ENCODE measurements at places on chromosomes 7 and 10.

DNA sequence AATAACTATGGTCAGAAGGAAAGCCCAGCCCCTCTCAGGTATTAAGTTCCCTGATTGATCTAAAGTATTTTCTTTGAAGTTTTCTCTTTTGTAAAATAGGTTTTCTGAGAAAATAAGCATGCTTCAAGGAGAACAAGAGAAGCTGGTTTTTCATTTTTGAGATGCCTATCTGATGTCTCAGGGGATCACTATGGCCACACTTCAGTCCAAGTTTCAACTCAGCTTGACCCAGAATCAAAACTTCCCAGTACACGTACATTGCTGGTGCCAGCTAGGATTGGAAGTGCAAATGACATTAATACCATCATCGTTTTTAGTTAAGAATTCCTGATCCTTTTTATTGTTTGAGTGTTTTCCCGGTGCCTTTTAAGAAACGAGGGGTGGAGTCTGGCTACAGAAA, 7.2 kb downstream of the ITIH5 start:
- no peak for DNase-seq

DNA sequence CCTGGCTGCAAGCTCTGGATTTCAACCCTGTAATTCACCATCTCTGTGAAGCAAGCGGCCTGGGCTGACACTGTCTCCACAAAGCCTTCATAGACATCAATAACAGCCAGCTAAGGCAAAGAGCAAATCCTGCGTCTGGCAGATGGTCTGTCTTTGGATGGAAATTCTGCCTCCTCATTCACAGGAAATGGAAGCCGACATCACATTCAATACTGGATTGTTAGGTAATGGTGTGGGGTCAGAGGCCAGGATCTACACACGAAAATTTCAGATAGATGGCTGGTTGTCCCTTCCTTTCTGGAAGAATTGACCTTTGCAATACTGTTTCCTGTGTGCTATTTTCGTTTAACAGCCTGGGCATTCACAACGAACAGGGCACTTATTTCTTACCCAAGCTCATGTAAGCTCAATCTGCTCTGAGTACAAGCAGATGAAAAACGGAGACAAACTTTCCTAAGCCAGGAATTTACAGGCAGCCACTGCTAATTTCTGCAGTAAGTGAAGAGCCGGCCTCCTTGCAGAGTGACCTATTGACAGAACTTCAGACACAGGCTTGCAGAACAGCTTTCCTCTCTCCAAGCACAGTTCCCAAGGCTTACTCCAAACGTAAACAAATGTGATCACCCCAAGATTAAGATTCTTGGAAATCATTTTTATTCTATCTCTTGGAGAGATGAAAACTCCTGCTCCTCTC, 3.1 kb upstream of the ADAM12 start:
- no peak for DNase-seq

DNA sequence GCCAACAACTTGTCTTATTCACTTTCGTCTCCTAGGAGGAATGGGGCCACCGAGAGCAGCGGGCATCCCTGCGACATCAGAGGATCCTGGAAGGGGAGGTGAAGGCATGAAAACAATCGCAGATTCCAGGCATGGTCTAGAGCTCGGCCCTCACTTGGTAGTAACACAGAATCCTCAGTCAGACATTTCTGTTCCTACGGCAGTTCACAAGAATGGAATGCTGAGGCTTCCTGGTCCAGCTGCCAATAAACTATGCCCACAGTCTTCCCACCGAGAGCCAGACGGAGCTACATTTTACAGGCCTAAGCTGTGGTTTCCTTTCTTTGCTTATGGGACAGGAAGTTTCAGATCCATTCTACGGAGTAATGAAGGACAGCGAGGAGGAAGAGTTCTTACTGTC, 75.8 kb downstream of the OR13A1 start:
- DNase-seq, result no peak

DNA sequence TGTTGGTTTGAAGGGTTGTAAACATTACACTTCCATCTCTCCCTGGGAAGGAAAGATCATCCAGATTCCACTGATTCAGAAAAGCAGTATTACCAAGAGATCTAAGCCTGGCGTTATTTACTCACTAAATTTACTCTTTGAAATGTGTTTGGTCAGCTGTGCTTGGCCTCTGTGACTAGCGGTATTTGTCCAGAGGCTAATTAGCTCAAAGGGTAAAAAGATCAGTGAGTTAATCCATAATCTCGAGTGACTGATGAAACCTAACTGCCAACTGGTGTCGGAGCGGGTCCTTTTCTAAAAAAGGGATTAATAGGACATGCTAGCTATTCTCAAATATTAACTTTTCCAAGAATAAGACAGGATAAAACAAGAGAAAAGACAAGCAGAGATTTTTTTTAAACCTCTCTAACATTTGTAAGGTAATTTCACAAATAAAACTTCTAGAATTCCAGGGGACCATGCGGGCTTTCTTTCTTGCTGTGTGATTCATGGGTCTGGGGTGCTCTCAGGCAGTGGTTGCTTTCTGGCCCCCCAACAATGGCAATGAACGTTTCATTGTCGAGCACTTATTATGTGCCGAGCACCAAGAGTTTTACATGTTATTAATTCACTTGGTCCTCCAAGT, 247.3 kb upstream of the AOAH start:
- DNase-seq, result no peak

GRCh38 chr10:120428754-120429153, 28.3 kb upstream of the PLPP4 start:
- no peak for DNase-seq

- DNase-seq, result no peak
Measured at GRCh38 chr7:85703251-85704010, 516.6 kb upstream of the SEMA3D start.

- DNase-seq, result no peak
Measured at GRCh38 chr7:1950066-1950451, 280.0 kb downstream of the ELFN1 start.

DNA sequence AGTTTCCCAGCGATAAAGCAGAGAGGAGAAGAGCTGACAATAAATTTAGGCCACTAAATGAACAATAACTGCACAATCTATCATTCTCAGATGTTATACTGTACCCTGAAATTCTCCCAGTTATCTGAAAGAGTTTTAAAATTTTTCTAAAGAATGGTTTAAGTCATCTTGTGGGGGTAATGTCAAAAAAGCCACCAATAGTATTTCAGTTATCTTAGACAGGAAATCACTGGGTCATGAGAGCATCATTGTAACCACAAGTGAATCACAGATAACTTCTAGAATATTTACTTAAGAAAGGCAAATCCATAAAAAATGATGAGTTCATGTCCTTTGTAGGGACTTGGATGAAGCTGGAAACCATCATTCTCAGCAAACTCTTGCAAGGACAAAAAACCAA, 147.1 kb downstream of the DNAJB9 start:
- no peak for DNase-seq

- no peak for DNase-seq
Measured at GRCh38 chr7:936386-937054, 18.0 kb downstream of the ADAP1 start.

DNA sequence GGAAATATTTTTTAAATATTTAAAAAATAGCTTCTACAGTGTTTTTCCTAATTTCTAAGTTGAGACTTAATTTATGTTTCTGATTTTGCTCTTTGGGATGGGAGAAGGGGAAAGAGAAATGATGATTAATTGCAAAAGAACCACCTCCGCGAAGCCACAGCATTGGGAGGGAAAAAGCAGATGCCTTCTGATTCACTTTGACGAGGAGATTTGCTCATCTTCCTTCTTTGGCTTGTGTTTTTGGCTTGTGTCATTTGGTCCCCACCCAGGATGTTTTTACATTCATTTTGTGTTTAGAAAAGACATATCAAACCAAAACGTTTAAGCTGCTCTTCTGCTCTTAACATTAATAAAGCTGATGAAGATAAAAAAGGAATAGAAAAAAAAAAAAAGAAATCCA, 121.7 kb downstream of the MACC1 start:
- no peak for DNase-seq

GRCh38 chr7:114007386-114007785, 88.6 kb upstream of the PPP1R3A start:
- no peak for DNase-seq

DNA sequence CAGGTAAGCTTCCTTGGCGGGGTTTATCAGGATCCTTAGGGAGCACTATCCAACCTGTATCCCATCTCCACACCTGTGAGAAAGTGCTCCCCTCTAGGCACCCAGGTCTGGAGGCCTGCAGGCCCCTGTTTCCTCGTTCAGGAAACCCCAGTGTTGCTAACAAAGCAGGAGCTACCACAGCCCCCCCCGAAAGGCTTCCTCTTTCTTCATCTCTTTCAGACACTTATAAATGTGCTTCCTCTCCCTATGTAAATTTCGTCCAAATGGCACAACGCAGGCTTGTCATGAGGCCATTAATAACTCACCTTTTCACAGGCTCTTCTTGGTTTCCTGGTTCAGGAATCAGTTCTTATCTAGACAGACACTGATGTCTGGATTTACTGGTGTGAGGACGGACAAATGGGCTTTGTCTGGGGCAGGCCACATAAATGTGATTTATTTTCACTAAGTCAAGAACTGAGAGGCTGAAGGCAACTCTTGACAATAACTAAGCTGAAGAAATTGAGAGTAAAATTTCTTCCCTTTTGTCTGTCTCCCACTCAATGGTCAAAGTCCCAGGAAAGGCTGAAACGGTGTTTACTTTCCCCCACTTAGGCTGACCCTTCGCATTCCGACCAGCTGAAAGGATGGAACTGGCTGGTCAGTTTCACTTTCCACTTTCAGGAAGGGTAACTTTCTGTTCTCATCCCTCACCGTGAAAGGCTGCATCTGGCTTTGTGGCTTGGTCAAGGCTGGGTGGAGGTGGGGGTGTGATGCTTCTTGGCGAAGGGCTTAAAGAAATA, 46.8 kb downstream of the PIK3AP1 start:
- no peak for DNase-seq

- DNase-seq, result no peak
Measured at GRCh38 chr10:101218351-101219138, 10.7 kb downstream of the LBX1 start.

DNA sequence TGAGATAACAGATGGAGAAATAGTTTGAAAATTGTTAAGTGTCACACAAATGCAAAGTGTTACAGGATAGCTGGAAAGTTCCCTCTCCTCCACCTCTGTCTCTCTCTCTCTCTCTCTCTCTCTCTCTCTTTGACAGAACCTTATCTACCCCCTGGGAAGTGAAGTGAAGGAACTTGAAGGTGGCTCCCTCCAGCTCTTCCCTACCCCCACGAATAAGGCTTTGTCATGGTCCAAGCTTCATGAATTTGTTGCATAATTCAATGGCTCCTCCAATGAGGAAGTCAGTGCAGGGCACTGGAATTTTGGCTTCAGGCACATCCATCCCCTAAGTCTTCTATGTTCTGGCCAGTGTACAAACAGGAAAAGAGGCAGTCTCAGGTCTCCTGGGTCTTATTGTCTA, 66.4 kb downstream of the CDHR3 start:
- no peak for DNase-seq

- DNase-seq, result no peak
Measured at GRCh38 chr10:104337521-104337984, 712 bp downstream of the ITPRIP start.

DNA sequence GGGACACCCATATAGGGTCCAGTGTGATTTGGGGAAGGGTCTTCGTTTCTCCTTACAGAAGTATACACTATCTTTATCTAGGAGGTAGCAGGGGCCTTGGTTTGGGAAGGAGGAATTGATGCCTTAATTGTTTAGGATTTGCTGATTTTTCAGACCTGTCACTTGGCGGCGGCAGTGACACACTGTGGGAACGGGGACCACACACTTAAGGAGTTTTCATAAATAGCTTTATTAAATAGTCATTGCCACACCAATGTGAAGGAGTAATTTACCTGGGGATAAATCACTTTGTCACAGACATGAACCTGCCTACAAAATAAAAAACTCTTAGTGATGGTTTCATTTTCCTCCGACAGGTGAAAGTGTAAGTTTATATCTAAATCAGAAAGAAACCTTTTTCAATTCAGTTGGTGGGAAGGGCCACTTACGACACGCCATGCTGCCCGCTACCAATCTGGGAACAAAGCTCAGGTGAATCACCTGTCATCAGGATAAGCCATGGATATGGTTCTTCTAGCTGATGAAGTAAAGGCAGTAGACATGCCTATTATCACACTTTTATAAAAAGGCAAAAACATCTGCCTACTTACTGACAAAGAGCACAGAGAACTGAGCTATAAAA, 12.3 kb upstream of the ENO4 start:
- no peak for DNase-seq

GRCh38 chr7:135758531-135758932, 9.9 kb upstream of the FAM180A start:
- no peak for DNase-seq

GRCh38 chr10:79320820-79321493, 26.3 kb upstream of the PPIF start:
- no peak for DNase-seq

DNA sequence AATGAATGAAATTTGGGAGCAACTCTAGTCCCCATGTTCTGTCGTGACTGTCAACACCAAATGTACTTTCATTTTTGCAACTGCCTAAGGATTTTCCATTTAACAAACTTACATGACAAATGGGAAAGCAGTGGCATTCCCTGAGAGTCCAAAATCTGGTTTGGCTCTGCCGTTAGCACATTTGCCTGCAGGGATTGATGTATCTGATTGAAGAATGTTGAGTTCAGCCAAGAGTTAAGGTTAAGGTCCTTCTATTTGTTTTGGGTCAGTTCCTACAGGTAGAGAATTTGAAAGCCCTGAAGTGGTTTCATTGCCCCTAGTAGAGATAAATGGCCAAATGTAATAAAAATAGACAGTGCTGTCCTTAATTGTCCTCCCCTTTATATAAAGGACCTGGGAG, 406.5 kb upstream of the GALNT17 start:
- DNase-seq, result no peak

All from stimulated activated CD8-positive, alpha-beta memory T cell treated with anti-CD3 and anti-CD28 coated beads, Interleukin-4, amount 100 ng/mL, for 24 hours (primary cell).